Body of pancreas (tissue), 4 donors: ENCODE measurements at places on chromosomes 6 and 20.

DNA sequence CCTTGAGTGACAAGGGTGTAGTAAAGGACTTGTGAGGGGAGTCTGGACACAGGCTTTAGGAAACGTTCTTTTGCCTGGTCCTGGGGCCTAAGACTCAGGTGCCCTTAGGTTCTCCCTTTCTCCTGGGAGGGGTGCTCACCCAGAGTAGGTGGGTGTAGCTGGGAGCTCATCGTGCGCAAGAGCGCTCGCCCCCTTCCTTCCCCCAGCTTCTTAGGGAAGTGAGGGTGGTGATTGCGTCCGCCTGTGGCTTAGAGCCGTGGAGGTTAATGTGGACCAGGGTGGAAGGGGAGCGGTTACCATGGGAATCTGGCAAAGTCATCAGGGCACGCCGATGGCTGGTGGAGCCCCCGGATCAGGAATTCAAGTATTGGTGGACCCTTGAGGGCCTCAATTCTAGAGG is 3.3 kb upstream of the AARS2 start:
- DNase-seq, result no peak

DNA sequence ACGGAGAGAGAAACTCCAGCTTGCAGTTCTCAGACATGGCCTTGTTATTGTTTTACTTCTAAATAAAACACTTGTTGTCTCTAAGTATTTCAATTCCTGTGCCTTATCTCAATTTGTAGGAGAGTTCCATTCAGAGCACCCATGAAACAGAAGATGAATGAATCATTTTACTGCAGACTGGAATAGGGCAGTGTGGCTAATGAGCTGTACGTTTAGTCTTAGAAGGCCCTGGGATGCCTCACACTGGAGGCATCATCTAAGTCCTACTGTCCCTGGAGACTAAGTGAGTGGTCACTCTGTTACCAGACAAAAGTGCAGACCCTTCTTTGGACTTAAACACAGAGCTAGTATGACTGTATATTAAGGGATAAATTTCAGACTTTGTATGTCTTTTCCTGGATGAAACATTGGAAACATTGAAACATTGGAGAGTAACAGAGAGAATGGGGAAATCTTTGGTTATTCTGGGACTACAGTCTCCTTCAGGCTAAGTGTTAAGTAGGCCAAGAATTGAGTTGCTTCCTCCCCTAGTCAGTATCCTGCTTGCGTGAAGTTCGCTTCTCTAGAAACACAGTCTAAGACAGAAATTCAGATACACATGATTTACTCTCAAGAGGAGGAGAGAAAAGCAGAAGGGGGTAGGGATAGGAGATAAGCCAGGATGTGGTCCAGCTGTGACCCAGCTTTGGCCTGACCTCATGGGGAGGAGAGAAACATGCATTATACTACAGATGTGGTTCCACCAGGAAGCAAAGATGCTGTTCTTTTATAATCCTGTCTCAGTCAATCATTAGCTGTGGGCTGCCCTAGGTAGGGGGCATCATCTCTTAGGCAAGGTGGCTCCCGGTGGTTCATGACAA is 167.4 kb upstream of the BMP2 start:
- DNase-seq, result no peak

DNA sequence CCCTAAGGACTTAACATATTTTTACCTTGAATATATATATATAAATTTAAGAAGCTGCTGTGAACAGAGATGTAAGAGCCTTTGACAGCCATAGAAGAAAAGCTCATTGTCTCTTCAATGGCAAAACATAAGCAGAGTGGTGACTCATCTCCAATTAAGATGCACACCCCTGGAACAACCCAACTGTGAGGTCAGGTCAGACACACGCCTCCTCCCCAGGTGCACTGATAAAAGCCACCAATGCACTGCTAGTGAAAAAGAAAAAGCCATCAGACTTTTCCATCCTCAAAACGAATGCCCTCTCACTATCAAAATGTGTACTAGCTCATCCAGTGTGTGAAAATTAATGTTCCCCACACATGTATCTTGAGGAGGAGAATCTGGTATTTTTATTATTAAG is 100.1 kb downstream of the SMLR1 start:
- no peak for DNase-seq

GRCh38 chr6:165721356-165721755 is 58.3 kb upstream of the PDE10A start:
- DNase-seq, result no peak

- no peak for DNase-seq
Observed at GRCh38 chr6:47278545-47278944, 31.2 kb downstream of the TNFRSF21 start.

- no peak for DNase-seq
Observed at GRCh38 chr6:95676011-95676628, 98.8 kb downstream of the MANEA start.

GRCh38 chr6:105452924-105453756 is 50.3 kb upstream of the PREP start:
- DNase-seq, result peak; percentile 40

DNA sequence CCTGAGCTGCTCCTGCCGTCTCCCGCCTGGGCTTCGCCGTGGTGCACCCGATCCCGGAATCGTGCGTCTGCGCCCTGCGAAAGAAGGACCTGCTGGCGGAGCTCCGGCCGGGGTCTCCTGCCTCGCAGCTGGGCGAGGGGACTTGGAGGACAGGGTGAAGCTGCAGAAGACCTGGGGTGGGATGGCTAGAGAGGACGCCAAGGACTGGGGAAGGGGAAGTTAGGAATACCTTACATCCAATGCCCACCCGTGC is 150.2 kb downstream of the PRL start:
- no peak for DNase-seq

- DNase-seq, result no peak
Observed at GRCh38 chr6:35436071-35436857, 15.9 kb upstream of the FANCE start.

GRCh38 chr6:38112181-38112580 is 292.7 kb downstream of the ZFAND3 start:
- DNase-seq, result no peak

- no peak for DNase-seq
Observed at GRCh38 chr20:1876975-1877608, 18.1 kb upstream of the SIRPA start.

DNA sequence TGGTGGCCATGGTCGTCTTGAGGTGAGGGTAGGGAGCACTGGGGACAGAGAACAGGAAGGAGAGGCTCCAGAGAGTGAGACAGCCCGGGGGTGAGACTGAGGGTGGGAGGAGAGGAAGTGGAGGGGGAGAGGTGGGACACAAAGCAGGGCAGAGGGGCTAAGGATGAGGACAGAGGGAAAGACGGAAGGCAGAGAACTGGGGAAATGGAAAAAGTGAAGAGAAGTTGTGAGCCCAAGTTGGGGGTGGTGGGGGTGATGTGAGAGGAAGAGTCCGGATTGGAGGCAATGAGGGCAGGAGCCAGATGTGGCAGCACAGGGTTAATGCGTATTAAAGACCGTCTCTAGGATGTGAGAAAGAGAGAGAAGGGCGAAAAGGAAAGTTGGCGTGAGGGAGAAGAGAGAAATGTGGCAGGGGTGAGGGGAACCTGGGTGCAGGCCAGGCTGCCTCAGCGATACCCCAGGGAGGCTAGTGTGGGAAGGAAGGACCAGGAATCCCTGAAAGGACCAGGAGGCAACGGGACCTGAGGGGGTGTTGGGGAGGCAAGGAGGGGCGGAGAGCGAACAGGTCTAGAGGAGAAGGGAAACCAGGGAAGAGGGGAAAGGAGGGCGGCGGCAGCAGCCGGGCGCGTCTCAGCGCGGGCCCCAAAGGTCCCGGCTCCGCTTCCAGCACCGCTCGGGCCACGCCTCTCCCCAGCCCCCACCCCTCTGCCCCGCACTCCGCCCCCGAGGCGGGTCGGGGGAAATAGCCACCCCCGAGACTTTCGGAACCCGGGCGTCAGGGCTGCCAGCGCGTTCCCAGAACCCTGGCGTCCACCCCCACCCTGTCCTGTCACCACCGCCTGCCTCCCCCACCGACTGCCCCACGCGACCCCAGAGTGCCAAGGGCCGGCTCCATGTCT is at the start of gene PPP1R18:
PPP1R18 (minus strand) TSS at position 637 of the 899 bp plus-strand sequence; CDS start at position 10, 627 bp downstream.
- DNase-seq, result peak; percentile 76

DNA sequence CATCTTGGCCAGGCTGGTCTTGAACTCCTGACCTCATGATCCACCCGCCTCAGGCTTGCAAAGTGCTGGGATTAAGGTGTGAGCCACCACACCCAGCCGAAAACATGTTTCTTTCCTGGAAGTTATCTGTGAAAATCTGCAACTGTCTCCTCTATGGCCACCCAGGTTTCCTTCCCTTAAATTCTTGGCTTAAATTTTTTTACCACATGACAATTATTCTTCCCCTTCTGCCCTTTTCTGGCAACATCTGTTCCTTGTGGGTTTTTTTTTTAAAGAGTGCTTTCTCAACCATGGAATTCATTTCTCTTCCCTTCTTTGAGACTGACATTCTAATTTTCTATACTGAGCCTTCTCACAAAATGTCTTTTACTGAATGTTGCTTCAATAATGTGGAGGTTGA is 59.6 kb downstream of the DOK5 start:
- DNase-seq, result no peak

GRCh38 chr6:132683543-132683942 is 24.6 kb upstream of the TAAR1 start:
- DNase-seq, result no peak

- DNase-seq, result no peak
Observed at GRCh38 chr6:75759207-75759606, 10.2 kb downstream of the MYO6 start.

GRCh38 chr6:168420706-168421105 is 20.3 kb upstream of the SMOC2 start:
- DNase-seq, result no peak

DNA sequence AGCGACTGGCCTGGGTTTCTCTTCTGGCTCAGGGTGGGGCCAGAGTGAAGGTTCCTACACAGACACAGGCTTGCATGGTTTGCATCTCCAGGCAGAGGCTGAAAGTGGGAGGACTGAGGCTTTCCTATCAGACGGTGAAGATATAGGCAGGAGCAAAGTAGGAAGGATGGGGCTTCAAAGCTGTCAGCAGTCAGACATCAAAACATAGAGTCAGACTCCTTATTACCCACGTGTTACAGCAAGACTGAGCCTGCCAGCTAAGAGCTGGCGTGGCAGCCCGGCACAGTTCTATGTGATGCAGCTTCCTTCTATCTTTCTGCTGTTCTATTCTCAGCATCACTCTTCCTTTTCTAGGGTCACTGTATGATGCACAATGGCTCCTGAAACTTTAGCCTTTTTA is 445.1 kb downstream of the DOK5 start:
- DNase-seq, result no peak

GRCh38 chr6:163570579-163571231 is 156.2 kb downstream of the QKI start:
- no peak for DNase-seq

GRCh38 chr6:112021691-112022310 is 32.1 kb upstream of the CCN6 start:
- DNase-seq, result no peak

DNA sequence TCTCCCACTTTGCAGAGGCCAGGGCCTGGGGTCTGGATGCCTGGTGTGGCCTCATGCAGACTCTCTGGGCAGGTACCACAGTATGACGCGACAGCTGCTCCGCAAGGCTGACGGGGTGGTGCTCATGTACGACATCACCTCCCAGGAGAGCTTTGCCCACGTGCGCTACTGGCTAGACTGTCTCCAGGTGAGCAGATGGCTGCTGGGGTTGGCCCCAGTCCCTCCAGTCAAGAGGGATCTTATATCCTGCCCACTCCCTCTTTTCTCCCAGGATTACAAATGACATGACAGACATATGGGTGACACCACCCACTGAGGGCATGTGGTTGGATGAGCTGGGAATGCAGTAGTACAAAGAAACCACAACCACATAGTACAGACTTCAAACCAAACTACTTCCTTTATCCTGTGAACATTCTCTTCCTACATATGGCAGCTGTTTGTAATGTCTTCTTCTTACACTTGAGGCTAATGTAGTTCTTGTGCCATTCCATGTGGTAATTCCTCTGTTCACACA is 29.9 kb downstream of the RAB44 start:
- DNase-seq, result no peak

DNA sequence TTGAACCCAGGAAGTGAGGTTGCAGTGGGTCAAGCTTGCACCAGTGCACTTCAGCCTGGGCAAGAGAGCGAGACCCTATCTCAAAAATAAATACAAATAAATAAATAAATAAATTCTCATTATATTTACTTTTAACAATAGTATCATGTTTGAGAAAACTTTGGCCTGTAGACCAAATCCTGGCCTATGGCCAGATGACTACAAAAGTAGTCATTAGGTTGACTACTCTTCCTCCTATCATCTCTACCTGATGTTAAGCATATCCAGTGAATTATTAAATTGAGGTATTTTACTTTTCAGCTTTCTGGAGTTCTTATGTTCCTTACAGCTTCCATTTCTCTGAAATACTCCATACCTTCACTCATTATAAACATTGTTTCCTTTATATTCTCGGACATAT is 280.6 kb downstream of the LAMA2 start:
- no peak for DNase-seq

- no peak for DNase-seq
Observed at GRCh38 chr6:110098511-110099116, 80.9 kb downstream of the WASF1 start.

DNA sequence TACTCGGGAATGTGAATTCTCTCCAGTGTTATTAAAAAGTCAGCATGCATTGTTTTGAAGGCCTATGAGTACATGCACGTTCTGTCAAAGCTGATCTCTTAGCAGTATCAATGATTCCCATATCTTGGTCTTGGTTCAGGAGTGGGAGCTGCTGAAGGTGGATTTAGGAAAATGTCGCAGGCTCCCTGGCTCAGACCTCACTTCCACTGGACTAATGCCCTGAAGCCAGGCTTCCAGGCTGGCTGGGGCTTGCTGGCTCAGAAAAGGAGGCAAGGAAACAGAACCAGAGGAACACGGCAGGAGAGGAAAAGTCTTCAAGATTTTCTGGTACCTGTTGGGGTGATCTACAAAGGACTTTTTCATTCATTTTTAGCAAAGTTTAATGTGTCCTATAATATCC is 81.6 kb downstream of the OLIG3 start:
- DNase-seq, result no peak

GRCh38 chr6:160042014-160042773 is 73.3 kb downstream of the IGF2R start:
- no peak for DNase-seq

GRCh38 chr6:130849594-130849993 is 22.4 kb downstream of the SMLR1 start:
- no peak for DNase-seq

DNA sequence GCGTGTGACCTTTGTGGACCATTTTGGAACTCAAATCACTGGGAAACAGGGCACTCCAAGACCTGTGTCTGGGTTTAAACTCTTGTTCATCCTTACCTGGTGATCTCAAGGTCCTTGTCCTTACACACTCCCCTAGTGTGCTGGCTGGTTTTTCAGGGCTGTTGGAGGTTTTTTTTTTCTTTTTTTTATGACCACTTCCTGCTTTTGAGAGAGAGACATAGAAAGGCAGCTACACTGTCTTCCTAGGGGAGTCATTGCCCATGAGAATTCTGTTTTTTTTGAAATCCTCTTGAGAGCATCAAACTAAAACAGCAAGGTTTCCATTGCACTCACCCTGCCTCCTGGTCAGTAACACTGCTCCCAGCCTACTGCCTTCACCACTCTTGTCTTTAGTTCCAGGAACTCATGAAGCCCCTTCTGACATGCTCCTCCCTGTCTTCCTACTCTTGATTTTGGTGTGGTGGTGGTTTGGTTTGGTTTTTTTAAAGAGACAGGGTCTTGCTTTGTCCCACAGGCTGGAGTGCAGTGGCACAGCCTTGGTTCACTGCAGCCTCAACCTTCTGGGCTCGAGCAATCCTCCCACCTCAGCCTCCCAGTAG is 28.6 kb downstream of the PRPH2 start:
- no peak for DNase-seq

GRCh38 chr20:58361481-58362205 is 27.4 kb upstream of the VAPB start:
- DNase-seq, result no peak

GRCh38 chr6:81996414-81996813 is 243.9 kb upstream of the TENT5A start:
- no peak for DNase-seq

- no peak for DNase-seq
Observed at GRCh38 chr6:142296975-142297604, 4.7 kb upstream of the ADGRG6 start.
